ENCODE measurements at places on chromosomes 3 and 15.

DNA sequence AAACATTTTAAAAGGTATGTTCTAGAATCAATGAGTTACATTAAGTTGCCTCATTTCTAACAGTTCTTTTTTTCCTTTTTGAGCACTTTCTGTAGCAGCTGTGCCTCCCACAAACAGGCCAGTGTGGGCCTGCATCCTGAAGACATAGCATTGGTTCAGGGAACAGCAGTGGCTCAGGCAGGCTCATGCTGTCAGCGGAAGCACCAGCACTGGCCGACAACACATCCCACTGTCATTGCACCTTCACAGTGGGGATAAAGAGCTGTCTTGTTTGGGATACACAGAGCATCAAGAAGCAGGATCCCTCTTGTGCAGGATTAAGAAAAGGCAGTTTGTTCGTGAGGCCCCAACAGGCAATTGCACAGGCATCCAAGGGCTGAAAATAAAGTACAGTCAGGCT is 123.3 kb downstream of the MOBP start:
- no peak for DNase-seq

DNA sequence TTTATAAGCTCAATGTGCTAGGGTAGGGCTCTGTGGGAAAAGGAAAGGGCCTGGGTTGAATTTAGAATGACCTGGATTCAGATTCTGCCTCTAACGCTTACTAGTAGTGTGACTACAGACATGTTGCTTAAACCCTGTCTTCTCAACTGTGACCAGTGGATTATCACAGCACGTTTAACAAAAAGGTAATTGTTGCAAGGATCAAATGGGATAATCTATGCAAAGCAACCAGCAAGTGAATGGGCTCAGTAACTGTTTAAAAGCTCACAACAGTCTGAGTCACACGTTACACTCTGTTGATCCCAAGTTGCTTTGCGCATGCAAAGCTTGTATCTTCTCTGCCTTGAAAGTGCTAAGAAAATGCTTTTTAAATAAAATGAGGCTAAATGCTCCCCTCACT is 236.5 kb downstream of the IL20RB start:
- no peak for DNase-seq

GRCh38 chr3:100443690-100444089 is 42.4 kb downstream of the LNP1 start:
- peak; percentile 27 for DNase-seq

DNA sequence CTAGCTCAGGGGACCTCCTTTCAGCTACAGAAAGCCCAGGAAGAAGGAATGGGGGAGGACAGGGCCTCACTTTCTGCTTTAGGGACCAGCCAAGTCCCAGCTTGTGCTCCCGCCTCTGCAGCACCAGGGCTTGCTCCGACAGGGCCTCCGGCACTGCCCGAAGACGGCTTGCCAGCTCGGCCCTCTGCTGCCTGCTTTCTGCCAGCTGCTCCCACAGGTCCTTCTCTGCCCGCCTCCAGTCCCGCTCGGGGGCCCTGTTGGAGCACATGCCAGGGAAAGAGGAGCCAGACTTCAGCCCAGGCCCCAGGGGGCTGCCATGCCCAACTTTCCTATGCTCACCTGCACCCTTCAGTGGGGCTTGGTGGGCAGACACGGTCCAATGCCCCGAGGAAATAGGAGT is 4.3 kb upstream of the CLK3 start:
- DNase-seq = no peak

- DNase-seq = no peak
Observed at GRCh38 chr3:69867941-69868505, 128.8 kb downstream of the MITF start.

- no peak for DNase-seq
Observed at GRCh38 chr15:93900476-93901400, 330.6 kb upstream of the MCTP2 start.

DNA sequence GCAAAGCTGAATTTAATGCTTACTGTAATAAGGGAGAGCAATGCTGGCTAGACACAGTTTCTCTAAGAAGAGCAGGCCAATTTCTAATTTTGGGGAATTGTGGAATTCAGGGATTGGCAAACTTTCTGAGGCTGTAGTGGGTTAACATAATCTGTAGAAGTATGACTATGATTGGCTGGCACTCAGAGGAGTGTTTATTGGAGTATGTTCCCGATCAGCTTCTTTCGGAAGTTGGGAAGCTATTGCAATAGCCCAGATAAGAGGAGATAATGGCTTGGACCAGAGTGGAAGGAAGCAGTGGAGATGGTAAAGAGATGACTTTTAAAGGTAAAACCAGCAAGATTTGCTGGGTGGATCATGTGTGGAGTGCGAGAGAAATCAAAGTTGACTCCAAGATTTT is 19.4 kb downstream of the TMOD3 start:
- no peak for DNase-seq

- no peak for DNase-seq
Observed at GRCh38 chr15:55696221-55696620, 46.7 kb downstream of the PRTG start.

- DNase-seq = no peak
Observed at GRCh38 chr3:151845306-151845905, 28.0 kb upstream of the SUCNR1 start.

GRCh38 chr15:51935466-51936104 is 36.0 kb downstream of the LEO1 start:
- peak; percentile 78 for DNase-seq

GRCh38 chr3:127775398-127776109 is 46.8 kb downstream of the MGLL start:
- DNase-seq = no peak

DNA sequence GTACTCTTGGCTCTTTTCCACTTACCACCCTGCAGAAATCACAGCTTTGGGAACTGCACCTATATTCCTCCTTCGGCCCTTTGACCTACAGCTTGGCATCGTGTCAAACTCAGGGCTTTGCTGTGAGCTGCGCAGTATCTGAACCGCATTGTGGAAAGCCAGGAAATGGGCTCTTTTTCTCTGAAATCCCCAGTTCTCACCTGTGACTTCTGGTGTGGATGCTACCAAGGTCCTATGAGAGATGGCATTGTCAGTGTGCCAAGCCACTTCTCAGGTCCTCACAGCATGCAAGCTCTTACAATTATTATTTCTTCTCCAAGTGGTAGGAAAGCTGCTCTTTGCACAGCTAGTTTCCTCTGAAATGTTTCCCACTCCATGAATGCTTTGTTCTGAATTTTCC is 450.6 kb upstream of the TBL1XR1 start:
- no peak for DNase-seq

- no peak for DNase-seq
Observed at GRCh38 chr3:47614788-47615187, 36.1 kb upstream of the CSPG5 start.

GRCh38 chr3:16370872-16371740 is 106.1 kb downstream of the OXNAD1 start:
- DNase-seq = peak; percentile 64

DNA sequence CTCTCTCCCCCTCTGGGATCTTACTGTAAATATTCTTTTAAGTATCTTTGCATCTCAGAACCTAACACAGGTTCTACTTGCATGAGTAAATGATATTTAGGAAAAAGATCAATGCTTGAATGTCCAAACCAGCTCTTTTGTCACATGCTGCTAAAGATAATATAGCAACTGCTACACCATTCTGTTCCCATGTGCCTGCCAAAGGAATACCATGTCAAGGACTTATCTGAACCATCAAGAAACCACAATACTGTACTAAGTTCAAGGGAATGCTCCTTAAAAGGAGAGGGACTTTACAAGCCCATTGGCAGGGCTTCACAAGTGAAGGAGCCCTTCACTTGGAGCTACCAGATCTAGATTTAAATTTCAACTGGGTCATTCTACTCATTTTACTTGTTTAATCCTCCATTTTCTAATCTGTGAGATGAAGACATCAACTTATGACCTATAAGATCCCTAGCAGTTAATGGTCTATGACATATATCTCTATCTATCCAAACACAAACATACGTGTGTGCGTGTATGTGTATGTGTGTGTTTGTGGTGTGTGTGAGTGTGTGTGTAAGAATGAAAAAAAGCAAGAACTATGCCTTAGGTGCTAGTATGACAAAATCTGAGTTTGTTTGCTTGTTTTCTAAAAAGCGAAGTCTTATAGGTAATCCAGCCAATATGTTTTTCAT is 13.0 kb upstream of the SEC62 start:
- no peak for DNase-seq

DNA sequence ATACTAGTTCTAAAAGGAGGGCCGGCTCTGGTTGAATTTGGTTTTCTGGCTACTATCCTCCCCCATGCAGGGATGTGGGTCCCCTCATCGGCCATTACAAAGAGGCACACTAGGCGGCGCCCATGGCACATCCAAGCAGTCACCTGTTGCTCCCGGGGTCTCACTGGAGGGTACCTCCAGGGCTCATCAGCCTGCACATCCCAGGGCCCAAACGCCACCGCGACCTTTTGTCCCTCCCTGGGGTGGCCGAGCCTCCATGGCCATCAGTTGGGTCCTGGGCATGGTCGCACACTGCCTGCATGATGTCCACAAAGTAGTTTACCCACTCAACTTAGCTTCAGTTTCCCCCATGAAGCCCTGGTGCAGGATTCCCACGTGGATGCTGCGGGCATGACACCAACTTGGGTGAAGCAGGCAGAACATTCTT is 28.3 kb downstream of the IDH3A start:
- DNase-seq = peak; percentile 62

DNA sequence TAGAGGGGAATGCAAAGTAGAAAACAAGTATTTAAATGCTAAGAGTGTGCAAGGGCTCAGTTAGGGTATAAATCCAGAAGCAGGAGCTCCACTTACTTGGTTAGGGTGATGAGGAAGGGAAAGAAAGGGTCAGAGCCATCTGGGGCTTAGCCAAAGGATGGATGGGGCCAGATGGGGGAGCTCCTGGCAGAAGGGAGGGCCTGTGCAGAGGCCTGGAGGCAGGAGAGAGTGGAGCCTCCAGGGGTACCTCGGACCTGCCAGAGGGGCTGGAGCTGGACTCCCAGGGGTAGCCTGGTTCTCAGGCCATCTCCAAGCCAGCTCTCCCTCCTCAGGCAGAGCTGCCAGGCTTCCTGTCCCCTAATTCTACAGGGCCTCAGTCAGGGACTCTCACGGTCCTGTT is 506.3 kb downstream of the SHQ1 start:
- no peak for DNase-seq

- no peak for DNase-seq
Observed at GRCh38 chr3:9146367-9147071, 102.9 kb downstream of the SRGAP3 start.

DNA sequence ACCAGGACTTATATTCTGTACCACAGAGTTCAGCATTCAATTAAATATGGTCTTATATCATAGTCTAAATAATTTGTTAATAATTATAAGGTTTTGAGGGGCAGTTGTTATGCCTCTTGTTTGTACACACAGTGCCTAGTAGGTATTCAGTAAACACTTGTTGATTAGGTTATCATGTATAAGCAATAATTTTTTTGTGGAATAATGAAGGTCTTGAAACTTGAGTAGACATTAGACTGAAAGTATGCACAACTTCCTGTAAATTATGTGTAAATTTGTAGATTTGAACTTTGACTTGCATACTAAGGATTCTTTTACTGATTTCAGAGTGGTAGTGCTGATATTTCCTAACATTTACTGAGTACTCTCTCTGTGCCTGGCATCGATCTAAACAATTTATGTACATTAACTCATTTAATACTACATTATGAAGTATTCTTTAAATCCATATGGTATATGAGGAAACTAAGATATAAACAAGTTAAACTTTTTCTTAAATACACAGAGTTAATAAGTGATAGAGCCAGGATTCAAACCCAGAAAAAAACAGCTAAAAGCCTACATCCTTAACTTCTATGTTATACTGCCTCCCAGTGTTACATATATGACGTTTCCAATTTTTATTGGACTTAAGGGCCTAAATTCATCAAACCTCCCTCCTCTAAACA is 65.1 kb downstream of the GLCE start:
- DNase-seq = peak; percentile 9

DNA sequence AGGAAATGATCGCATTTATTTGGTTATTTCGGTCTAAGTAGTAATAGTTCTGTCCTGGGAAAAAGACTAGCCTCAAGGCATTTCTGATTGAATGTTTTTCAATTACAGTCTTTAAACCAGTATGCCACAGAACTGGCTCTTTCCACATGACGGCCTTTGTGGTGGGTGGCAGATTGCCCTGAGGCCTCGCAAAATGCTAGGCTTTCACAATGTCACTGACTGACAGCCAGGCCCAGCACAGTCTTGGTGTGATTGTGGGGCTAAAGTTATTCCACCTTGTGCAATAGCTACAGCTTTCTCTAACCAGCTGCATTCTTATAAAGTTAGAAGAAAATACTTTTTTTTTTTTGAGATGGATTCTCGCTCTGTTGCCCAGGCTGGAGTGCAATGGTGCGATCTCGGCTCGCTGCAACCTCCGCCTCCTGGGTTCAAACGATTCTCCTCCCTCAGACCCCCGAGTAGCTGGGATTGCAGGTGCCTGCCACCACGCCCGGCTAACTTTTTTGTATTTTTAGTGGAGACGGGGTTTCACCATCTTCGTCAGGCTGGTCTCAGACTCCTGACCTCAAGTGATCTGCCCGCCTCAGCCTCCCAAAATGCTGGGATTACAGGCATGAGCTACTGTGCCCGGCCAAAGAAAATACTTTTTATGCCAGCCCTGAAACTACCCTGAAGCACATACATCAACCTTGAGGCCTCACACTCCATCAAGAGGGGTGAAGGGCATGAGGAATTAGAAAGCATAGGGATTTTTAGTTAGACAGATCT is 2.5 kb upstream of the ADIPOQ start:
- no peak for DNase-seq

DNA sequence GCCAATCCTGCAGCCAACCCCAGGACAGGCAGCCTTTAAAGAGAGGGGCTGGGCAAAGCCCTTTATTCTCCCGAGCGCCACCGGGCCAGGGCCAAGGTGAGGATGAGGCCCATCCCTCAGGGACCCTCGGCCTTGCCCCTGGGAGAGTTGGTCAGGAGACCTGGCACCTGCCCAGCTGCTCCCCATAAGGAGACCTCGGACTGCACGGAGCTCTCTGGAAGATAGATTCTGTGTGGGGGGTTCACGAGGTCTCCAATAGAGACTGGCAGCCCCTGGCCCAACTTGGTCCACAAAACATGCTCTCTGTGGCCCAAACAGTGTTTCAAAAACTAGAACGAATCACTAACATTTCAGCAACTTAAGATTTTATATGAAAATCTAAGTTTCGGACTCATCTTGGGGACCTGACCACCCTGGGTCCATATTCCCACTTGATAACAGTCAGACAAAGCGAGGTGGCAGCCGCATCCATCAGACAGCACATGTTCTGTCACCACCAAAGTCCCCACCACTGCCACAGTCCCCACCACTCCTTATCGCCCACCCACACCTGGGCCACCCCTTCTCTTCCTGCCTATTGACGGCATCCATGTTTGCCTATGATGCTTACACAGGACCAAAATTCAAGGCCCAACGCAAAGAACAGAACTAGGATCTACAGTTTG is 114.4 kb upstream of the RPL32 start:
- DNase-seq = no peak
